Kidney capillary endothelial cell (primary cell): ENCODE measurements at places on chromosomes 4 and X.

DNA sequence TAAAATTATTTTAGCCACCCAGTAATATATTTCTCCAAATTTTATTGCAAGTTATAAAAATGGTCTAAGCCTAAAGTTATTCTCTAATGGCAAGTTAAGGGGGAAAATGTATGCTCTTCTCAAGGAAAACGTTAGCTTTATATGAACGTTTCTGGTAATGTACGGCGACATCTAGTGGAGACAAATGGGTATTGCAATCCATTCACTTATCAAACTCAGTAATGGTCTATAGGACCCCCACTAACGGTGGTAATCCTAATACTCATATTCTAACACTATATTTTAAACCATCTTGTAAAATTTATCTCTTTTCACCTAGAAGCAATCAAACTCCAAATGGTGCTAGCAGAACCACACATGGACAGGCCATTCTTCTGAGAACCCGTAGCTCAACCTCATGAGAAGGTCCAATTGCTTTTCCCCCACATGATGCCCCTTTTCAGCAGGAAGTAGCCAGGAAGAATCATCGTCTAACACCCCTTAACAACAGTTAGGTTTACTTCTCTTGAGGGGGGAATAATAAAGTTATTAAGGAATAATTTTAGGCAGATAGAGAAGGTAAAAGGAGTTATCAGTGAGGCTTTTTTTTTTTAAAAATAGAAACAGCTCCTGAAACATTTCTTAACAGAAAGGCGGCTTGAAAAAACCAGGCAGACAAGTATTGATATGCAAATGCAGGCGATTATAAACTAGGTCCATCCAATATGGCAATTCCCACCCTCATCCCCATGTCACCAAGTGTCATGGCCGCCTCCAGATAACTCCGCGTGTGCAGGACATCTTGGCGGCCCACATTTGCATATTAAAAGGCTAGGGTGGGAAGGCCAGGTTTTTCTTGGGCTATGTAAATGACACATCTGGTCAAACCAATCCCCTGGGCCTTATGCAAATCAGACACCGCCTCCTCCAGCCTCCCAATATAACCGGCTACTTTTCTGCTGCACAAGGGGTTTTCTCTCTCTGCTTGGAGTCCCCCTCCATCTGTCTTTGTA is 35.0 kb downstream of the NUDT11 start:
- peak; percentile 51 for DNase-seq

GRCh38 chr4:17667253-17667652 is 52.8 kb downstream of the MED28 start:
- DNase-seq, result no peak

DNA sequence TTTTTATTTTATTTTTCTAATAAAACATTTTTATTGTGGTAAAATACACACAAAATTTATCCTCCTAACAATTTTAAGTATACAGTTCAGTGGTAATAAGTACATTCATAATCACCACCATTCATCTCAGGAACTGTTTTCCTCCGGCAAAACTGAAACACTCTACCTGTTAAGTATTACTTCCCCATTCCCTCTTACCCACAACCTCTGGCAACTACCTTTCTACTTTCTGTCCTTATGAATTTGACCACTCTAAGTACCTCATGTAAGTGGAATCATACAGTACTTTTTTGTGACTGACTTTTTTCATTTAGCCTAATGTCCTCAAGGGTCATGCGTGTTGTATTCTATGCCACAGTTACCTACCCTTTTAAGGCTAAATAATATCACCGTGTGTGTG is 21.1 kb upstream of the HSFX4 start:
- DNase-seq, result no peak

DNA sequence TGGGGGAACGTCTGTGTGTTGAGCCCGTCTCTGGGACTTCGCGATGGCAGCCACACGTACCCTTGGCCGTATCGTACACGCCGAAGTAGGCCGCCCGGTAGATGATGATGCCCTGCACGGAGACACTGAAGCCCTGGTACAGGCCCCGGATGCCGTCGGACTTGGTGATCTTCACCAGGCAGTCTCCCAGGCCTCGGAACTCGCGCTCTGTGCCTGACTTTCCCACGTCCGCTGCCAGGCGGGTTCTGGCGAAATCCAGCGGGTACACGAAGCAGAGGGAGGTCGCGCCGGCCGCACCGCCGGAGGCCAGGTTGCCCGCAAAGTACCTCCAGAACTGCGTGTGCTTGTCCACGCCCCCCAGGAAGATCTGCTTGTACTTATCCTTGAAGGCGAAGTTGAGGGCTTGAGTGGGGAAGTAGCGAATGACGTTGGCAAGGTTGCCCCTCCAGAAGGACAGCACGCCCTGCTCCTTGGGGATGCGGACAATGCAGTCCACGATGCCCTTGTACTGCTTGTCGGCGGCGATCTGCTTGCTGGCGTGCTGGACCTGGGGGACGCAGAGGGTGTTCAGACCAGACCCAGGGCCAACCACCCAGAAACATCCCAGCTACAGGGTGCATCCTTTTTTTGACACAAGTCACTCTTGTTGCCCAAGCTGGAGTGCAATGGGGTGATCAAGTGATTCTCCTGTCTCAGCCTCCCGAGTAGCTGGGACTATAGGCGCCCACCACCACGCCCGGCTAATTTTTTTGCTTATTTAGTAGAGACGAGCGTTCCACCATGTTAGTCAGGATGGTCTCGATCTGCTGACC is 2.5 kb downstream of the SLC25A6 start:
- DNase-seq, result no peak

GRCh38 chrX:96722781-96723180 is 38.1 kb downstream of the DIAPH2 start:
- no peak for DNase-seq

- no peak for DNase-seq
These were observed 31.6 kb upstream of the STIM2 start for GRCh38 chr4:26829018-26829417.

- no peak for DNase-seq
These were observed 219.6 kb upstream of the MAOA start for GRCh38 chrX:43436517-43436916.

DNA sequence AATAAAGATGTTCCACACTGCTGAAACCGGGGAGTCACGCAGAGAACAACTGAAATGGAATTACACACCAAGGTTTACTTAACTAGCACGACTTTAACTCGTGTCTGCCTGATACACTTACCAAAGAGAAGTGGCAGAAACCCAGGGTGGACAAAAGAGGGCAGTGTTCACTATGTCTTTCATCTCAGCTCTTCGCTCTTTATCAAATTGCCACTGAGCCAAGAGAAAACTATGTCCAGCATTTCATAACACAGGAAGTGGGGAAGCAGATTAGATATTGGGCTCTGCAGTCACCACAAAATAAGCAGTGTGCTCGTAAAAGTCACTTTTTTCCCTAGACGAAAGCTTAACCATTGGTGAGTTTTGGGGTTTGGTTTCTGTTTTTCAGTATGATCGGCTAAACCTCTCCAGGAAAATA is 155.7 kb downstream of the CHIC2 start:
- peak; percentile 92 for DNase-seq

DNA sequence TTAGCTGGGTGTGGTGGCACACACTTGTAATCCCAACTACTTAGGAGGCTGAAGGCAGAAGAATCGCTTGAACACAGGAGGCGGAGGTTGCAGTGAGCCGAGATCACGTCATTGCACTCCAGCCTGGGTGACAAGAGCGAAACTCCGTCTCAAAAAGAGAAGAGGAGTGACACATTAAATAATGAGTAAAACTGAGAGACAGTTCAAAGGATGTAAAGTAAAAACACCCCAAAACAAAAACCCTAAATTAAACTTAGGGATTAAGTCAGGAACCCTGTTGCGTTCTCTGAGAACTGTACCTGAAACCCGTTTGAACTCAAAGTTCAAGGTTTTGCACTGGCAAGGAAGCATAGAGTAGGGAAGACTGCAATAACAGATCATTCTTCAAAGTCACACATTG is 141.7 kb downstream of the BRWD3 start:
- DNase-seq, result no peak
